Suprapubic skin (tissue), 4 donors: ENCODE measurements at places on chromosomes 12 and 14.

DNA sequence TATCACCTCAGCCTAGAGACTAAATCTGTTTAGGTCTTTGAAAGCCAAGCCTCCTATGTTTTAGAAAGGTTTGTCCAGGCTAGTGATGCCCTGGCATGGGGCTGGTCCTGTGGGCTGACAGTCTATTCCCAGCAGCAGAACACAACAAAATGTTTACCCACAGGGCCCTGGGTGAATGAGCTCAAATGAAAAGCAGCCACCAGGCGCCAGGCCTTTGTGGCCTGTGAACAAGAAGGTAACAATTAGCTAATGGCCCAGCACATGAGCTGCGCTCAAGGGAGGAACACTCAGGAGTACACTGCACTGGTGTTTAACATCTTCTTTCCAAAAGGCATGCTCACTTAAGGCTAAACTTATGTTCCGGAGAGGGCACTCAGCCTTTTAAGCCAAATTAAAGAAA, 202.2 kb downstream of the MON2 start:
- no peak for DNase-seq

GRCh38 chr14:88841741-88842140, 17.3 kb downstream of the TTC8 start:
- DNase-seq, result no peak

DNA sequence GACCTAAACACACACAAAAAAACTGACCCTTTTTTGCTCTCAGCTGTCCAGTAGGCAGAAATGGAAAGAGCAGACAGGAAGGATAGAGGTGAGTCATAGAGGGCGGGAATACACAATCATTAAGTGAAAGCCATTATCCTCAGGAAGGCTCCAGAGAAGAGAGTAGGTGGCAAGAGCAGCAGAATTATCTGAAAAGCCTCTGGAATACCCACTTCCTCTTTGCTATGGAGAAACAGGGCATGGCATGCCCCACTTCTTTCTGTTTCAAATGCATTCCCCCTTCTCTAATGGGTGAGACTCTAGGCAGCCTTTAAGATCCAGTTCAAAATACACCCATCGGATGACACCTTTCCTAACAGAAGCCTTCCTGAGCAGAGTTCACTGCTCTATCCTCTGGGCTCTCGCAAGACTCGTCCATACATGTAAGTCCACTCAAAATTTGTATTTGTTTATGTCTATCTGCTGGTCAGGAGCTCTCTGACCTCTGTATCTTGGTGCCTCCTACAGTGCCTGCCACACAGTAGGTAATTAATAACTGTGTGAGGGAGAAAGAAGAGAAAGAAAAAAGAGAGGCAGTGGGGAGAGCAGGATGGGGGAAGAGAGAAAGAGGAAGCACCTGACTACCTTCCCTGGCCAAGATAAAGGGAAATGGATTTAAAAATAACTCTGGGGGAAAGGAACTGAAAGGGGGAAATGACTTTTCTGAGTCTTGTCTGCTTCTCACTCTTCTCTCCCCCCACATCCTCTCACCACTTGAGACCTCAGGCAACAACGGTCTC, 8.5 kb downstream of the KLHL33 start:
- no peak for DNase-seq

DNA sequence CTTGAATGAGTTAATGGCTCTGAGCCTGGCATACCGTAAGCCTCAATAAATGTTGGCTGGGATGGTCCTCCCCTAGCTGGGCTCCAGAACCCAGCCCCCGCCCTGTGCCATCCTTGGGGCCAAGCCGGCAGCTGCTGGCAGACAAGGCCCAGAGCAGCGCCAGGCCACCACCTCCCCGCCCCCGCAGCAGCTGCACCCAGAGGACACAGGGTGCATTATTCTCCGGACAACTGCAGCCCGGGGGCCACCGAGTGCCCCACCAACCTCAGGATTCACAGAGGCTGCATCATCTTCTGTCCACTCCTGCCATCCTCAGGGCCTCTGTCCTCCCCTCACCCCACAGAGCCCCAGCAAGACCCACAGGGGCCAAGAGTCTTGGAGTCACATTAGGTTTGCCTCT, 92.7 kb downstream of the NCOR2 start:
- no peak for DNase-seq

- no peak for DNase-seq
Measured at GRCh38 chr14:99072433-99072832, 199.6 kb downstream of the BCL11B start.

DNA sequence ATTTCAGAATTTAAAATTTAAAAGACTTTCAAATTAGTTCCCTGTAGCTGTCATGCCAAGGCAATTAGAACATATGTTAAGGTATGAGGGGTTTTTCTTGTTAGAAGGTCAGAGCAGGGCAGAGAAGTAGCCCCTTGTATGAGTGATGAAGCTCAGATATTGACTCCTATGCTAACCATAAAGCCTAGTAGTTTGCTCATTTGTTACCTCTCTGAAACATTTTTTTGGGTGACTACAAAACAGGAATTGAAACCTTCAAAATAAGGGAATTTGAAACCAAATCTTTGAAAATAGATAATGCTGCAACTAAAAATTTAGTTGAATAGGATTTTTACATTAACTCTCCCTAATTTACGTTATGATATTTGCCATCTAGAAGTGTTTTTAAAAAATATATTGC, 333.5 kb downstream of the NAV3 start:
- DNase-seq, result no peak

GRCh38 chr12:51863933-51864832, 15.7 kb upstream of the FIGNL2 start:
- DNase-seq, result no peak

DNA sequence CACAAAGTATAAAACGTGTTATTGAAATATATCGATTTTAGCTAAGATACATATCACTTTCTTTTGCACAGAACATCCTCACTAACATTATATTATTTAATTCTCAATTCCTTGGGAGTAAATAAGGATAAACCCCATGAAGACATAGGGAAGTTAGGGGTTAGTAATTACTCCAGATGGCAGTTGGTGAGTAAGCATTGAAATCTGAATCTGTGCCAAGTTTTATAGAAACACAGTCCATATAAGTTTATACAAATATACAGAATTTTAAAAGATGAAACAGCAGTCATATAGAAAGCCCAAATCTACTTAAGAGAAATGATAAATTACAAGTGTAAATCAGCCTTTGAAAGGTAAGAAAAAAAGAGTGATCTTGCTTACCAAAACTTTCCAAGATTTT, 200.4 kb upstream of the SYT10 start:
- no peak for DNase-seq

- DNase-seq, result no peak
Measured at GRCh38 chr12:49491823-49492222, 47.0 kb upstream of the KCNH3 start.

DNA sequence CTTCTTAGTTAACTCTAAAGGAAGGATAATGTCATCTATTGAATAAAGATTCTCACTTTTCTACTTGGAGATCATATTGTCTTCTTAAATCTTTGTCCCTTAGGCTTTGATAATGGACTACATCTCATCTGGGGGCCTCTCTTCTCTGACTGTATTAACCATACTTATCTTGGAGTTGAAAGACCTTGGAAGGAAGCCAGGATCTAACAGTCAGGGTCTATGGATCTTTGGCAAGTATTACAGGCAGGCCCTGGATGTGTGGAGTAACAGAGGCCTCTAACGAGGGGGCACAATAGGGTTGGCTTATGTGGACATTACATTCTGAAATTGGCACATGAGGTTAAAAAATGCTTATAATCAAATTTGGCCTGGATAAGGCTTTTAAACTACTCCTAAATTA, 513.8 kb downstream of the NRXN3 start:
- no peak for DNase-seq

DNA sequence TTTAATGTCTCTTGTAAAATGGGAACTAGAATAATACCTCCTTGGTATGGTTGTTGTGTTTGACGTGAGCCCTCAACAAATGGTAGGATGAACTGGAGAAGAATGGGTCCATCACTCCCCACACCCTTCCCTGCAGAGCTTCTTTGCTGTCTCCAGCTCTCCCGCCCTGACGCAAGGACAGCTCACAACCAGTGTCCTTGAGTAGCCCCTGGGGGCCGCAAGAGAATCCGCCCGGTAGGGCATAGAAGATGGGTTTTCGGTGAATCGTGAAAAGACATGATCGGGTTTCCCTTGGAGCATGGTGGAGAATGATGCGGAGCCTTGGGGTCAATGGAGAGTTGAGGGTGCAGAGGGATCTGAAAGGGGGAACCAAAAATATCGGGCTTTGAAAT, 6.1 kb upstream of the PAX9 start:
- no peak for DNase-seq

GRCh38 chr12:2776129-2776806, 18.5 kb upstream of the FKBP4 start:
- no peak for DNase-seq

GRCh38 chr12:124993626-124994436, at the start of gene BRI3BP:
TSS of gene BRI3BP (plus strand) at chr12:124993645. CDS start at chr12:124993791, 146 bp downstream.
- no peak for DNase-seq

DNA sequence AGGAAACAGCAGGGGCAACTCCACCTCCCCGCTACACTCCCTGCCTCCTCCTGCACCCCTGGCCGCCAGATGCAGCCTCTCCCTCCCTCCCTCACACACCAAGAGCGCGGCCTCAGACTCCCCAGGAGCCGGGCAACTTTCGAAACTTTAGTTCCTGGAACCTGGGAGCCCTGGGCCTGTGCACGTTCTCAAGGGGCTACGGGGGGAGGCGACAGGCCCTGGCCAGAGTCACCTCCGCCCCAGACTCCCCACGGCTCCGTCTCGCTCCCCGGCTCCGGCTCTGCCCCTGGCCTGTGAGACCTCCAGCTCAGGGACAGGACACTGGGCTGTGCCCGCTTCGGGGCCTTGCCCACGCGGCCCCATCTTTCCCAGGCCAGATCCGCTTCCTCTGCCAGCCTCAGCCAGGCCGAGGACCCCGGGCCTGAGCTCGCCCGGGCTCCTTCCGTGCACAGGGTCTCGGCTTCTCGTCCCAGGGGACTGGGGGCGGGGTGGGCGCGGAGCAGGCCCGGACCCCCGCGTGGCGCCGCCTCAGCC, 5.5 kb downstream of the AMN start:
- DNase-seq, result no peak

DNA sequence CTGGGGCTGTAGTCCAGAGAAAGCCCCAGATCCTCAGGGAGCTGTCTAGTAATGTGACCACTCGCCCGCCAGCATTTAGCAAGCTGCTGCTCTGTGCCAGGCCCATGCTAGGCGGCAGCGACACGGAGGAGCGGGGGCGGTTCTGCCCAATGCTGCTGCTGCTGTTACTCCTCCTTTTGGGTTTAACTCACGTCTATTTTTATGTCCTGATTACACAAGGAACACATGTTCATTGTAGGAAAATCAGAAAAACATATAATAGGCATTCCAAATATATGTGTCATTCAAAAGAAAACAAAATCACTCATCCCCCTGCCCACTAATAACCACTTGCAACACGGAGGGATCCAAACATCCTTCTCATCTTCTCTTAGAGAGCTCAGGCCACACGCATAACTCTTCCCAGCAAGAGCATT, 30.4 kb downstream of the CCDC92 start:
- no peak for DNase-seq

GRCh38 chr14:27223906-27224305, 626.1 kb upstream of the NOVA1 start:
- no peak for DNase-seq

- DNase-seq, result no peak
Measured at GRCh38 chr14:69647213-69647612, 35.8 kb downstream of the SUSD6 start.
